G401 (cell line): ENCODE measurements at places on chromosomes 13 and 19.

DNA sequence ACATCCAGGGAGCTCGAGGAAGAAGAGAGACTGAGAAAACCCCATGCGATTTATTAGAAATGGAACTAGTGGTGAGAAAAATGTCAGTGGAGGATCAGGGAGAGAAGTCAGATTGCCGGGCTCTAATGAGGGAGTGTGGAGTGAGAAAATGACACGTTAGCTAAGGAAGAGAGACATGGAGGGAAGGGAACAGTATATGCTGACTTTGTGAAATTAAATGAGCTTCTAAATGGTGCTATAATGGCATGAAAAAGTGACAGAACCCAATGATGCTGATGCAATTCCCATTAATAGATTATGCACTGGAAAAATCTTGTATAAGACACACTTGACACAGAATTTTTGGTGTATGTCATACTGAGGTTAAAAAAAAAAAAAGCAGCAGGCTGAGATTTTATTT, 112.6 kb downstream of the HSPH1 start:
- no peak for DNase-seq

DNA sequence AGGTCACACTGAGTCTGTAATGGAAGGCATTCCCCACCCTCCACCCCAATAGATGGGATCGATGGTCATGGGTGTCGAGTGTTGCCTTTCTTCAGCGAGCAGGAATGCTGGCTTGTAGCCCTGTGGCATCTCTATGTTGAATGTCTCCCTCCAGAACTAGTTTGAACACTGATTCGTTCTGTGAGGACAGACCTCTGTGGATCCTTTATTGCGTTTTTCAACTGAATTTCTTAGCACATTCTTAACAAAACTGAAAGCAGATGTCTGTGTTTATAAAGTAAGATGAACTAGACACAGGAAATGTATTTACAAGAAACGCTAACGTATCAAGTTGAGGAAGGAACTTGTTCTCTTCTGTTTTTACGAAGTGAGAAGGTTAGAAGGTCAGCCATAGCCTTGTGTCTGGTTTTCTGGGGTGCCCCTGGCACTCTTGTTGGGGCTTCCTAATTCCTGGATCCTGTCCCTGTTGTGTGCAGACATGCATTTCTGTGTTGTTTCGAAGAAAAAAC, 36.8 kb upstream of the TM9SF2 start:
- no peak for DNase-seq

DNA sequence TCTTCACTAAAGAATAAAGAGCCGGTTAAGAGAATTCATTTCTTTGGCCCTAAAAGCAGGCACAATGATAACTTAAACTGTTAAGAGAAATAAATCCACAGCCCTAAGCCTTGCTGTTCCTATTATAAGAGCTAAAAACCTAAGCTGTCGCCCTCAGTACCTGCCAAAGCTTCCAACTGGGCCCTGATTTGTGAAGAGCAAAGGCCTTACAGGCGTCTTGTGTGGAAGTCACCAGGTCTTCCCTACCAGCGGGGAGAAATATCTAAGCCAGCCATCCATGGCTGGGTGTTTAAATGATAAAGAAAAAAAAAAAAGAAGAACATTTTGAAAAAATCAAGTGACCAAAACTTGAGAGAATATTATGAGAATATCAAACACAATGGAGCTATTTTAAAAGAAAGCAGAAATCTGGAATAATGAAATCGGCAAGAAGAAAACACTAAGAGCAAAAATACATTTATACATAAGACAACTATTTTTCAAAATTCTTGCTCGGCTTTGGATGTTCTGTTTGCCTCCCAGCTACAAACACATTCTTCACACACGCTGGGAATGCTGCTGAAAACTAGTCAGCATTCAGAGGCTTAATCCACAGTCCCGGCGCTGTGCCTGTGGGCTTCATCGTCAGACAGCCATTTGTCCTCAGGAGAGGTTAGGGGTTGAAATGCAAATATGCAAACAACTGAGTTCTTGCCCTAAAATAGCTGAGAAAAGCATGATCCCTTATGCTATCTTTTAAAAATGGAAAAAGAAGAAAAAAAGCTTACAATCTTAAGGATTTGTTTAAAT, 89.8 kb upstream of the LSM14A start:
- DNase-seq: peak; percentile 9

GRCh38 chr13:113106711-113107351, 1.2 kb downstream of the F7 start:
- DNase-seq: no peak

GRCh38 chr13:51723529-51723928, 80.4 kb downstream of the DHRS12 start:
- no peak for DNase-seq

GRCh38 chr19:6221878-6222746, 57.7 kb downstream of the MLLT1 start:
- DNase-seq: no peak

DNA sequence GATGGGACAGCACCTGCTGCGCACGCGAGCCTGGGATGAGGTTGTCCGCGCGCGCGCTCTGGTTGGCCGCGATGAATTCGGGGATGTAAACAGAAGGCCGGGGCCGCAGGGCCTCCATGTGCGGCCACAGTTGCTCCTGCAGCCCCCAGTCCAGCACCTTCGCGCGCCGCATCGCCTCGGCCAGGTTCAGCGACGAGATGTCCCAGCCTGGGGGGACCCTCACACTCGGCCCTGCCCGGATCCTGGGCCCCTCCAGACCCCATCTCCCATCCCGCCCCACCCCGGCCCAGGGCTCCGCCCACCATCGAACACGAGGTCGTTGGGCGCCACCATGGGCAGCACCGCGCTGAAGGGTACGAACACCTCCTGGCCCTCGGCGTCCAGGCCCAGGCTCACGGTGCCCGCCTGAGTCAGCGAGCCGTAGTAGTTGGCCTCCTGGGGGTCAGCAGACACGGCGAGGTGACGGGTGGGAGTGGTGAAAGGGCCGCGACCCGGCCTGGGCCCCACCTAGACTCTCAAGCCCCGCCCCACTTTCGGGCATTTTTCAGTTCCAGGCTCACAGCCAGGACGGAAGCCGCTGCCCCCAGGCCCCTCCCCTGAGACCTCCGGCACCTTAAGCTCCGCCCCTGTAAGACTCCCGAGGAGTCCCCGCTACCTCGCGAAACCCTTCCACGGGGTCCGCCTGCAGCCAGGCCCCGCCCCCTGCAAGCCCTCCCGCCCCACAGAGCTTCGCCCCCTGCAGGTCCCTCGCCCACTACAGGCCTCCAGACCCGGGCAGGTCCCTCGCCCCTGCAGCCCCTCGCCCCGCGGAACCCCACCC, 1.1 kb downstream of the ISYNA1 start:
- DNase-seq: peak; percentile 67

DNA sequence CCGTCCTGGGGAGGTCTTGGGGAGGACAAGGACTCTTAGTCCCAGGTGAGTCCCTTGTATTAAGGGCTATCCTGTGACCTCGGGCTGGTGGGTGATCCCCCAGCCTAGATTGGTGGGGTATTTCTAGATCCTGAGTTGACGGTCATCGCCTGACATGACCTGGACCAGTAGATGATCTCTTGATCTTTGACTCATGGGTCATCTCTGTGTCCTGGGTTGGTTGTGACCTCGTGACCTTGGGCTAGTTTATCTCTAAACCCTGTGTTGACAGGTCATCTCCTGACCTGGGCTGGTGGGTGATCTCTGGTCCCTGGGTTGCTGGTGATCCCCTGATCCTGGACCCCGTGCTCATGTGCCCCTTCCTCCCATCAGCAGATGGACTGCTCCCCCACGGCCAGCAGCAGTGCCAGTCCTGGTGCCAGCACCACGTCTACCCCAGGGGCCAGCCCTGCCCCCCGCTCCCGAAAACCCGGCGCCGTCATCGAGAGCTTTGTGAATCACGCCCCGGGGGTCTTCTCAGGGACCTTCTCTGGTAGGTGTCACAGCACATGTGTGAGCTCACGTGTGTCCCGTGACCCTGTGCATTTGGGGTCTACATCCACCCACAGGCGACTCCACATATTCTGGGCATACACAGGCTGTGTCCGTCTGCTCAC, 6.3 kb downstream of the MIDN start:
- no peak for DNase-seq

- DNase-seq: peak; percentile 56
These were observed 20.3 kb downstream of the NFIX start for GRCh38 chr19:13015361-13016223.

GRCh38 chr13:48653472-48653939, at the start of gene CYSLTR2:
Gene CYSLTR2 (plus strand): TSS chr13:48653929. CDS start chr13:48706818, 52,889 bp downstream.
- DNase-seq: no peak

- DNase-seq: no peak
These were observed 6.3 kb downstream of the MAP1S start for GRCh38 chr19:17725422-17726078.

DNA sequence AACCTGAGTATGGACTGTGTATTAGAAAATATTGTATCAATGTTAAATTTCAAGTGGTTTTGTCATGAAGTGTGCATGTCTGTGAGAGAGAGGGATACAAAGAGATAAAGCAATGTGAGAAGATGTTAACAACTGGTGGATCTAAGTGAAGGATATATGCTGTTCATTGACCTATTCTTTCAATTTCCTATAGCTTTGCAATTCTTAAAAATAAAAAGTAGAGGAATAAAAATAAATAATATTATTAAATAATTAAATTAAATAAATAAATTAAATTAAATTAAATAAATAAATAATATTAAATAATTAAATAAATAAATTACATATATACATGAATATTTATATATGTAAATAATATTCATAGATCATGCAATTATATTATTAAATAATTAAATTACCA, 131.2 kb upstream of the DACH1 start:
- no peak for DNase-seq

DNA sequence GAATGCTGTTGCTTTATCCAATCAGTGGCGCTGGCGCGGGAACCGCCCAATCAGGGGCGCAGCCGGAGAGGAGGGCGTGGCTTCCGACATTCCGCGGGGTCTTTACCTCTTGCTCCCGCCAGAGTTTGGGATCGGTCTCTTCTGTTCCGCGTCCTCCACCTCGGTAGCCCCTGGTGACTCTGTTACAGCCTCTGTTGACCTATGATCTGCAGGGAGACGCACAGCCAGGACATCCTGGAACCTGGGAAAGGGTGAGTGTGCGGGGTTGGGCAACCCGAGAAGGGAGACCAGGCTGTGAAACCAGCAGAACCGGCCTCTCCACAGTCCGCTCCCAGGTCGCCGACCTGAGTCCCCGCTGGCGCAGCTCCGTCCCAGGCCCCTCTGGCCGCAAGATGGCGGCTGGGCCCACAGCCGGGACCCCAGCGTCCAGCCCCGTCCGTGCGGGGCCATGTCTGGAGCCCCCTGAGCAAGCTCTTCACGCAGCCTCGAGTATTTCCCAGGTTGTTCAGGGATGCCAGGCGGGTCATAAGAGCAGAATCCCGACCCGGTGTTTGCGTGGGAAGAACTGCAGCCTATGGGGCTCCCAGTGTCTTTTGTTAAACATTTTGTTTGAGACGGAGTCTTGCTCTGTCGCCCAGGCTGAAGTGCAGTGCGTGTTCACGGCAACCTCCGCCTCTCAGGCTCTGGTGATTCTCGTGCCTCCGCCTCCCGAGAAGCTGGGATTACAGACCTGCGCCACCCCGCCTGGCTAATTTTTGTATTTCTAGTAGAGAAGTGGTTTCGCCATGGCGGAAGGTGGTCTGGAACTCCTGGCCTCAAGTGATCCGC, 4.4 kb upstream of the ZNF681 start:
- peak; percentile 94 for DNase-seq

DNA sequence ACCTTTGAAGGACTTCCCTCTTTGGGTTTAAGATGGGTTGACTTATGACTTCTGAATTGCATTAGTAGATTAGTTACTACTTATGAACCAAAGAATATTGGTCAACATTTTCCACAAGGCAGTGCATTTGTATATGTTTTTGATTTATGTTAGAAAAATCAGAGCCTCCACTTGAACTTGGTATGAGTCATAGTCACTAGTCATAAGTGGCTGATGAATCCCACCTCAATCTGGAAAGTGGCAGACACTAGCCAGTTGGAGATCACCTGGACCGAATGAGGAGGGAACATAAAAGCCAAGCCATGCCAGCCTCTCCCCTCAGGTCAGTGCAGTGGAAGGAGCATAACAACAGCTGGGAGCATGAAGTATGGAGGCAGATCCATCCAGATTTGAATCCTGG, 39.3 kb upstream of the SPART start:
- no peak for DNase-seq

DNA sequence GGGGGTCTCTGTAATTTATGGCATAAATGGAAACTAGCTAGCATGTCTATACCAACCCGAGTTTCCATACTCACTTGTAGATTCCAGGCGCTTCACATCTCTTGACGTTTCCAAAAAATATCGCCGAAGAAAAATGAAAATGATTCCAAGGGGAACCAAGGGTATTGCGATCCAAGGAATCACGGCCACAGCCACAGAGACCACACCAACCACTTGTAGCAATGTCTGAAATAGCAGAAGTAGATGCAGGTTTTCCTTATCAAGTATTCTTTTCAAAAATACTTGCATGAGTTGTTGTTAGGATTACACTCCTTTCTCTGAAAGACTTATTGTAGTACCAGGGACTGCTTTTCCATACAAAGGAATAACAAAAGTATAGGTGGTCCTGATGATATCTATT, 218.2 kb downstream of the ABCC4 start:
- no peak for DNase-seq

DNA sequence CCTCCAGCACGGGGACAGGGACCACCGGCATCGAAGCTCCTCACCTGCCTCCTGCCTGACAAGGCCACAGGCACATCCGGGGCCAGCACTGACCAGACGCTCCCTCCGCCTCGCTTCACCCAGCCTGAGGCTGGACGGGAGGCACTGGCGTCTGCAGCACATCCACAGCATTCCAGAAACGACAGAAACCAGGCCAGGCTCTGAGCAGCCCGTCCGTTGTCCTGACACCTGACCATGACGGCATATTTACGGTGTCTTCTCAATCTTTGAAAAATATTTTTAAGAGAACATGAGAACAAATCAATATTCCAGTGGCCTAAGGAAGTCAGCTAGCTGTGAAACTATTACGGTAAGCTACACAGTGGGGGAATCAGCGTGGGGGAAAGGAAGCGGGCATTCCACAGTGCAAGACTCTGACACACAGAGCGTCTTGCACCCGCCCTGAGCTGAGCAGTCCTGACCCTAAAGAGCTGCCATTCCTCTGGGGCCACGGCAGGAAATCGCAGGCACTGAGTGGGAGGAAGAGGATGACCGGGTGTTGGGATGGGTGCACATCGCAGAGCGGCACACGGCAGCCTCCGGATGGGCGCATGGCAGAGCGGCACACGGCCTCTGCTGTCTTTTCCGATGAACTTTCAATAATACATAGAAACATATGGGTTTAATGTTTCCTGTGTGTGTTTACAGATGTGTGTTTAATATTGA, 26.8 kb downstream of the RASA3 start:
- DNase-seq: no peak

DNA sequence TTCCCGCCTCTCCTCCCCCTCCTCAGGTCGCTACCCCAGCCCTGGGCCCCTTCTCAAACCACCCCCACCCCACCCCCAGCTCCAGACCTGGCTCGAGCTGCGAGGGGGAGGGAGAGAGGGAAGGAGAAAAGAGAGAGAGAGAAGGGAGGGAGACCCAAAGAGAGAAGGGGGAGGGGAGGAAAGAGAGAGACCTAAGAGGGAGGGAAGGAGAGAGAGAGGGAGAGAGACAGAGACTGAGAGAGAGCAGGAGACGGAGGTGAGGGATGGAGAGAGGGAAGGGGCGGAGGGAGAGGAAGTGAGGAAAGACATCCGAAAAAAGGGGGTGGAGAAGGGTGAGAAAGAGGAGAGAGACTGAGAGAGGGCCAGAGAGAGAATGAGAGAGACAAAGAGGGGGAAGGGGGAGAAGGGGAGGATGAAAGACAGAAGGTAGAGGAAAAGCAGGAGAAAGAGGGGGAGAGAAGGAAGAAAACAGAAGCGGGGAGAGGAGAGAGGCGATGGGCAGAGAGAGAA, 2.0 kb upstream of the SPACA6 start:
- DNase-seq: peak; percentile 60

- DNase-seq: no peak
These were observed 6.4 kb downstream of the PGLS start for GRCh38 chr19:17517898-17518297.
